NCI-H226 (cell line): ENCODE measurements at places on chromosomes 7 and 10.

DNA sequence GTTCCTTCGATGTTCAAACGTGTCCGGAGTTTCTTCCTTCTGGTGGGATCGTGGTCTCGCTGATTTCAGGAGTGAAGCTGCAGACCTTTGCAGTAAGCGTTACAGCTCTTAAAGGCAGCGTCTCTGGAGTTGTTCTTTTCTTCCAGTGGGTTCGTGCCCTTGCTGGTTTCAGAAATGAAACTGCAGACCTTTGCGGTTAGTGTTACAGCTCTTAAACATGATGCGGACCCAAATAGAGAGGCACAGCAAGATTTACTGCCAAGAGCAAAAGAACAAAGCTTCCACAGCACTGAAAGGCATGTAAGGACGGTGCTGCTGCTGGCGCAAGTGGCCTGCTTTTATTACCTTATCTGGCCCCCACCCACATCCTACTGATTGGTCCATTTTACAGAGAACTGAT, 931.4 kb downstream of the IPMK start:
- DNase-seq: no peak

- no peak for DNase-seq
Observed at GRCh38 chr10:14691359-14691758, 83.3 kb downstream of the FAM107B start.

GRCh38 chr7:24728503-24729364, 28.5 kb downstream of the GSDME start:
- DNase-seq: peak; percentile 94

GRCh38 chr10:86687750-86688149, 19.4 kb downstream of the LDB3 start:
- peak; percentile 56 for DNase-seq

DNA sequence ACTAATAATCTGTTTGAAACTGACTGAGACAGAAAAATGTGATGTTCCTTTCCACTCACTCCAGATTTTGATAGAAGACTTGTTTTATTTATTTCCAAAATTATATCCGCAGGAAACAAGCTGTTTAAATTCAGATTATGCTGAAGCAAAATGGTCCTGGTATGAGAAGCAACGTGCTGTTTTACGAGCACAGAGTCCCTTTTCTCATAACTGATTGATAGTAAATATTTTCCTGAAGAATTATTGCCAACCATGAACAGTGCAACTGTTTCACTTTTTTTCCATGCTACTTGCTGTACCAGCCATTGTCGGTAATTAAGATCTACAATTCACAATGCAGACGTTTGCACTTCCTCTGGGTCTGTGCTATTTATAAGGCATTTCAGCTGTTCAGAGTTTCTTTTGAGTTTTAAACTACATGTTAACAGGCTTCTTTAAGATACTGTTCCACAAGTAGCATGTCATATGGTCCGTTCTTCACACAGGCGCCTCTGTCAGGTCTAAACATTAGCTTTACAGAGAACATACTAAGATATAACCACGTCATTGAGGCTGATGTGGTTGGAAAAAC, 103.8 kb downstream of the POLL start:
- DNase-seq: no peak
